ENCODE measurements at places on chromosomes 4 and X.

GRCh38 chr4:28360681-28361080, 1500.0 kb downstream of the STIM2 start:
- no peak for DNase-seq

GRCh38 chr4:176383273-176384077, 63.7 kb downstream of the SPCS3 start:
- DNase-seq: no peak

DNA sequence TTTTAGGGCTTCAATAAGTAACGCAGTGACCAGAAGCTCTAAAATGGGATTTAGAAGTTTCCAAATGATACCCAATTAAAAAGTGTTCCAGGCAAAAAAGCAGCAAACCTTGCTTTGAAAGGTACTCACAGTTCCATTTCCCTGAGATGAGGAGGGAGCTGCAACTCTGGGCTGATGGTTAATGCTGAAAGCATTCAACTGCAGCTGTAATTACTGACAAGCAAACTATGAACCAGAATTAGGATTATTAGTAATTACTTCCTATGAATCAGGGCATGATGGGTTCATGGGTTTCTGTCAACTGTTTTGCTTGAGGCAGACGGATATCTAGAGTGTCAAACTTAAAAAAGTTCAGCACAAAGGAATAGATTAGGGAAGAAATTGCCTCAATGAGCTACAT, 357.4 kb downstream of the STIM2 start:
- DNase-seq: no peak

DNA sequence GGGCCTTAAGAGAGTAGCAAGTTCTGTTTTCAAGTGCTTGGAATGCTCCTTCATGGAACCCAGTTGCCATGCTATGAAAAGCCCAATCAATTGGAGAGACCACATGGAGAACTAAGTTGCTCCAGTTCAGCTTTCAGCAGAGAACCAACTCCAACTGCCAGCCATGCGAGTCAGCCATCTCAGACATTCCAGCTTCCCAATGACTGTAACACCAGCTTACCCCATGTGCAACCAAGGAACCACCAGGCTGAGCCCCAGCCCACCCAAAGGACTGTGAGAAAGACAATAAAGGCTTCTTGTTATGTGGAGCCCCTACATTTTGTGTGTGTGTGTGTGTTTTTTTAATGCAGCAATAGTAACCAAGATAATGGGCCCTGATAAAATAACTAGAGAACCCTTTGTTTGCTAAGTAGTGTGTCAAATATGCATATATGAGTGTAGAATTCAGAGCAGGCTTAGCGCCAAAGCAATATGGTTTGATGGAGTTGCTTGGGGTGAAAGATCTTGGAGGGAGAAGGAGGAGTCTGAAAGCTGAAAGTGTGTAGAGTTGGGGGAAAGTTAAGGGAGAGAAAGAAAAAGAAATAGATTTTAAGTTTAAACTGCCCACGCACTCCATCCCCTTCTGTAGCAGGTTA, 35.0 kb upstream of the CCKAR start:
- no peak for DNase-seq

GRCh38 chr4:171985129-171985528, 171.9 kb downstream of the GALNTL6 start:
- DNase-seq: peak; percentile 39

DNA sequence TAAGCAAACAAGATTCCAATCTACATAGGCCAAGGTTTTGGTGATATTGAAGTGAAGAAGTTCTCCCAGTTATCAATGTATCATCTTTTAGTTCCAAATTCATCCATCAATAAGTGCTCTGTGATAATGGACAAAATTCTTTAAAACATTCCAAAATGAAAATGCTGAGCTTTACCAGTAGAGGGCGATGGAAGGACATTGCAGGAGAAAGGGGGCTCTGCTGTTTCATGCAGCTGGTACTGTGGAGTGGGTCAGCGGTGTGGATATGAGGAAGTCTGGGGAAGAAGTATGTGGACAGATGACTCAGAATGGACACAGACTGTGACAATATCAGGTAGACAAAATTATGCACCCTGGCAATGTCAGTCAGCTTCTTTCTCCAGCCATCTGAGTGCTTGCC, 46.6 kb upstream of the HS6ST2 start:
- DNase-seq: peak; percentile 41

DNA sequence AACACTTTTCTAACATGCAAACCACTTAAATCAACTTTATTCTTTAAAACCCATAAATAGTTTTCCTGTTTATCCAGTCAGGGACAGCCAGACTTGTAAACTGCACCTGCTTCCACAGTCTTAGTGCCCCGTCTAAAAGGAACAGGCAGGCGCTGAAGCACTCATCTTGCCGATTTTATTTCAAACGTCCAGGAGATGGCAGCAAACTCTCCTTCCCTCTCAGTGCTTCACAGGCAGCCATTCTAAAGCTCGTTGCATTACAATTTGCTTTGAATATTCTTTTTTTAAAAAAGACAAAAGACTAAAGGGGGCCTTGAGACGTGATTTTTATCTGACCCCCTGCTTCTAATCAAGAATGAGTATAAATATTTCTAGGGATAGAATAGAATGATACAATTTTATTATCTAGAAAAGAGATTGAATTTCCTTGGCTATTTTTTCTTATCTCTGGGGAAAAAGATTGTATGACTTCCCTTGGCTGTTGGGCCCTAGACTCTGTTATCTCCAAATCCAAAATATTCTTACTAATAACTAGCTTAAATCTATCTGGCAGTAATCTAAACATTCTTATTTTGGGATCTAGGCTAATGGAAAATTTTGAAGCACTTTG, 93.6 kb upstream of the MYOZ2 start:
- DNase-seq: peak; percentile 81

DNA sequence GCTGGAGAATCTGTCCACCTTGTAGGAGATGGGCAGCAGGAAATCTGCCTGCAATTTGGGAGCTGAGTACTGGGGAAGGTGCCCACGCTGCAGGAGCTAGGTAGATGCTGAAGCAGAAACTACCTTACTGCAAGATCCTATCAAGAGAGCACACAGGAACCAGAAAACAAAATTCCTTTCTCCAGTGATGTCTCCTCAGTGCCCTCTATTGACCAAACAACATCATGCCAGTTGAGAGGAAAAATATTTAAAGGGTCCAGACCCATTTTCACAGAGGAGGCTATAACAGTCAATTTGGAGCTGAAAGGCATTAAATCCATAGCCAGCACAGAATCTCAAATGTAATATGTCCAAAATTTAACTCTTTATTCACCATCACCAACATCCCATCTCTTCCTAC, 406.8 kb downstream of the SLITRK2 start:
- DNase-seq: no peak

GRCh38 chrX:136806891-136807410, 26.2 kb upstream of the ARHGEF6 start:
- DNase-seq: no peak

GRCh38 chr4:63085091-63085490, 1324.2 kb downstream of the TECRL start:
- no peak for DNase-seq

- no peak for DNase-seq
Measured at GRCh38 chrX:28351801-28352200, 235.4 kb upstream of the IL1RAPL1 start.

DNA sequence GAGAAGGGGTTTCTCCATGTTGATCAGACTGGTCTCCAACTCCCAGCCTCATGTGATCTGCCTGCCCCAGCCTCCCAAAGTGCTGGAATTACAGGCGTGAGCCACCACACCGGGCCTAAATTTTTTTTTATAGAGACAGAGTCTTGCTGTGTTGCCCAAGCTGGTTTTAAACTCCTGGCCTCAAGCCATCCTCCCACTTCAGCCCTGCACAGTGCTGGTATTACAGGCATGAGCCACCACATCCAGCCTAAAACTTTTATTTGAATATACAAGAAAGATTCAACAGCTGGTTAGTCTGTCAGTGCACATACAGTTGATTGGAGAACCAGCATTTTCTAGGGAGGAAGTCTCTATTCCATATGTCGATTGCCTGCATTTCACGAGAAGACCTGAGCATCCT, 91.2 kb downstream of the LRP2BP start:
- DNase-seq: no peak

- DNase-seq: no peak
Measured at GRCh38 chr4:52979821-52980590, 117.9 kb downstream of the RASL11B start.

- DNase-seq: no peak
Measured at GRCh38 chr4:161595230-161595771, 568.5 kb downstream of the FSTL5 start.

- no peak for DNase-seq
Measured at GRCh38 chr4:122532766-122533165, 76.2 kb upstream of the IL2 start.

GRCh38 chrX:24133312-24133711, 16.2 kb upstream of the ZFX start:
- no peak for DNase-seq

- peak; percentile 68 for DNase-seq
Measured at GRCh38 chr4:7805533-7806337, 133.9 kb downstream of the AFAP1 start.

GRCh38 chr4:129046055-129046959, 47.0 kb downstream of the SCLT1 start:
- DNase-seq: no peak

DNA sequence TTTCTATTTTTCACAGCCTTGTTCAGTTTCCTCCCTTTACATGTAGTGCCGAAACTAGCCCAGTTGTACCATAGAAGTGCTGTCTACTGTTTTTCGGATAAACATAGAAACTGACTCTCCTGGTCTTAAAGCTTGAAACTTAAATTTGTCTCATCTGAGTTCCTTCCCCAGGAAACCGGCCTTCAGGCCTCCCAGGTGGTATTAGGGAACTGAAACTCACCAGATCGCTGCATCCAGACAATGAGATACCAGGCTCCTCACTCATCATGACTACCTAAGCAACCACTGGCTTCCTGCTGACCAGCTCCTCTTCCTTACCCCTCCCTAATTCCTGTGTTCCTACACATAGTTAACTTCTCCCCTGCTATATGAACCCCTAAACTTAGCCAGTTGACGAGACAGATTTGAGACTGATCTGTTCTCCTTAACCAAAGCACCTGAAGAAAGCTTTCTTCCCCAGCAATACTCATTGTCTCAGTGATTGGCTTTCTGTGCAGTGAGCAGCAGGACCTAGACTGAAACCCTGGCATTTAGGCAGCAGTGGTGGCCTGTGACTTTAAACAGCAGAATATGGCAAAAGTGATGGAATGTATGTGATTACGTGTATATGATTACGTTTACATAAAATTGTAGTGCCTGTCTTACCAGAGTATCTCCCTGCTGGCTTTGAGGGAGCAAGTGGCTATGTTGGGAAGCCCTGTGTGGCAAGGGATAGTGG, 959.1 kb upstream of the LCORL start:
- no peak for DNase-seq

DNA sequence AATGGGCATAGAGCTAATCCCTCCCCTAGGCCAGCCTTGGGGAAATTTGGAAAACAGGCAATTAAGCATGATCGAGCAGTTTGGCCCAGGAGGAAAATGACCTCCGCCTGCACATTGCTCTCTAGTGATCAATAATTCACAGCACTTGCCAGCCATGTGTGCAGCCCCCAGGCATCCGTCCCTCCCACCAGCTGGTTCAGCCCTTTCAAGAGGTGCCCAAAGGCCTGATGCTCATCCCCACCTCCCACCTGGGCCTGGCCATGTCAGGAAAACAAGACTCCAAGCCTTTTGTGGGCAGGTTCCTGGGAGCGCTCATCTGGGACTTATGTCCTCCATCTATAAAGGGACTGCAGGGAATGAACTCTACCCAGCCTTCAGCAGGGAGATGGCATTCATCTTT, 17.5 kb upstream of the PPP2R2C start:
- no peak for DNase-seq

DNA sequence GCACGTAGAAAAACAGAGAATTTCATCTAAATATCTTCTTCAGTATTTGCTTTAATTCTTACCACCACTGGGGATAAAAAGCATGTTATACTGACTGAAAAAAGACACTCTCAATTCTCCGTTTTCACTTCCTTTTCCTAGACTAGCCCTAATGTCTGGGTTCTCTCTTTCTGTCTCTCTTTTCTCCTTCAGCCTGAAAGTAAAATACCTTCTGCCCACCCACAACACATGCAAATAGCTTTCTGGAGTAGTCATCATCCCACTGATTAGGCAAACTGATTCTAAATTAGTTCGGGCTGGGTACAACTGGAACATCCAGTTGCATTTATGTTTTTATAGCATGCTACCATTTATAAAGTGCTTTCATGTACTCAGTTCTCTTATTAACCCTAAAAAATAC, 142.4 kb upstream of the ANKRD50 start:
- no peak for DNase-seq

GRCh38 chrX:23383411-23383810, 48.8 kb downstream of the PTCHD1 start:
- no peak for DNase-seq

DNA sequence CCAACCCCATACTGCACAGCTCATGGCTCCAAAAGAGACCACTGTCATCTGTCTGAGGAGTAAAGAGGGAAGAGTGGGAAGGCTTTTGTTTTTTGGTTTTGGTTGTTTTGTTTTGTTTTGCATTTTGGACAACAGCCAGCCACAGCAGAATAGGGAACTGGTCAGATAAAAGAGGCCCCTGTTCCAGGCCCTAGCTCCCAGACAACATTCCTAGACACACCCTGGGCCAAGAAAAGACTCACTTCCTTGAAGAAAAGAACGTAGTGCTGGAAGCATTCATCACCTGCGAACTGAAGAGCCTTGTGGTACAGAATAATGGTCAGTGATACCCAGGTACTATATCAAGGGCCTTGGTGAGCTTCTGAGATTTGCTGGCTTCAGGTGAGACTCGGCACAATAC, 619.4 kb upstream of the SPANXN1 start:
- no peak for DNase-seq

Data from A673 (cell line).